Right cardiac atrium (tissue), 5 donors: ENCODE measurements at places on chromosomes 3 and 15.

DNA sequence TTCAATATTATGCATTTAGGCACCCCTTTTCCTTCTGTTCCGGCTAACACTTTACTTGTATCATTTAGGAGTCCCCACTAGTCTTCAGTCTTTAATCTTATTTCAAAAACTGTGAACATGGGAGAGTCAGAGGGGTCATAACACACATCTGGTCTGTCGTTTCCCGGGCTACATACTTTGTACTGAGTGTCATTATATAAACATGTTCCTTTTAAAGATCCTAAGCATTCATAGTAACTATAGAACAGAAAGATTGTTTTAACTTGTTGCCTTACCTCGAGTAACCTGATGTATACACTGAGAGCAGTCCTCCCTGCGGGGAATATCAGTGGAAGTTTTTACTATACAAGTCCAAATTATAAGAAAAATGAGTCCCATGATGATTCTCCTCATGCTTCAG lies 78.2 kb upstream of the VEPH1 start:
- DNase-seq = no peak

DNA sequence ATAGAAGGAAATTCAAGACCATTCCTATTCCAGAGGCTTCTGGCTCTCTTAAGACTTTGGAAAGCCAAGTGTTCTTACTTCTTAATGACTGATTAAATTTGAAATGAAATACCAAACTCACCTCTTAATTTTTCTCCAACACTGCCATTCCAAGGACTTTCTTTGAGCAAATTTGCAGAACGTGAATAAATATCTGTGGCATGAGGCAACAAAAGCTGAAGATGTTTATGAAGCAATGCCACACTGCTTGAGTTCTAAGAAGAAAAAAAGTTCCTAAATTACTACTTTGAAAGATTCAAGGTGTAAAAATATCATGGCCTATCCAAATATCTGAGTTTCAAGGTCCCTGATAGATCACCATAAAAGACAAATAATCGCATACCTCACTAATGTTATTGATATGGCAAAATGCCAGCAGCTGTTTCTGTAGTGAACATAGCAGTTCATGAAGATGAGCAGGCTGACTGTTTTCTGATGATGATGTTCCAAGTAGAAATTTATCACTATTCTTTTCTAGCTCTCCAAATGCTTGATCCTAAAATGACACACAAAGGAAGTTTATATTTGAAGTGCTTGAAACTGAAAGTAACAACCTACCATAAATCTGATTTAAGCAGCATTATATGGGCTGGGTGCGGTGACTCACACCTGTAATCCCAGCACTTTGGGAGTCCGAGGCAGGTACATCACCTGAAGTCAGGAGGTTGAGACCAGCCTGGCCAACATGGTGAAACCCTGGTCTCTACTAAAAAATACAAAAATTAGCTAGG lies 104.4 kb downstream of the HERC1 start:
- DNase-seq = no peak

DNA sequence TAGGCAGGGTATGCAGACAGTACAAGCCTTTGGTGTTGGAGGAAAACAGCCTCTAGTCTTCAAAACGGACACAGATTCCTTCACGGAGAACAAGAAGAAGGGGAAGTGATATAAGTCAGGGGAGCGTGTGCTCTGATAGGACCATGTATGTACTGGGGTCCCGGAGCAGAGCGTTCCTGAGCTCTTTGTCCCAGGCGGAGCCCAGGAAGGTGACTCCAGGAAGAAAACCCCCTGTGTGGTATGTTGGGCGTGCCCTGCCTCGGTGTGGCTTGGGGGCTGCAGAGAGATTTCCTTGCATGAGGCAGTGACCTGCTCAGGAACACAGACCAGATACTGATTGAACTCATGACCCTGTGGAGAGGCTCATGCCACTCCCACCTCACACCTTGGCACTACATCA lies 21.7 kb downstream of the MELTF start:
- no peak for DNase-seq

- no peak for DNase-seq
These were observed 32.8 kb downstream of the FRMD4B start for GRCh38 chr3:69353088-69353478.

GRCh38 chr3:127107491-127108375 lies 85.2 kb upstream of the PRR23E start:
- no peak for DNase-seq

GRCh38 chr3:129530251-129530791 lies 1.9 kb downstream of the RHO start:
- peak; percentile 18 for DNase-seq

- DNase-seq = no peak
These were observed 120.5 kb downstream of the CORO2B start for GRCh38 chr15:68699124-68699880.

DNA sequence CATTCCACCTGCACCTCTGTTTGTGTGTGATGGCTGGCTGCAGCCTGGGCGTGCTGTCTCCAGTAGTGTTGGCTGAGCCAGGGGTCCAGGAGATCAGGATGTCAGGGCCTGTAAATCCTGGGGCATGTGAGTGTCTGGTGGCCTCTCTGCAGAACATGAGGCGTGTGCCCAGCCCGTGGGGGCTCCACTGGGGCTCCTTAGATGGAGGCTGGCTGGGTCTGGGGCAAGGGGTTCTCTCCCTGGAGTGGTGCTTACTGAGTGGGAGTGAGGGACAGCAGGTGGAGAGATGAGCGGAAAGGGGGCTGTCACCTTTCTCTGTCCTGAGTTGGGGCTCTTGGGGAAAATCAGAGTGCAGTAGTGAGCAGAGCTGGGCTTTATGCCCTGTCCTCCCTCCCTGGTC lies 152.2 kb downstream of the CHDH start:
- no peak for DNase-seq

- DNase-seq = no peak
These were observed 38.0 kb downstream of the TXNRD3 start for GRCh38 chr3:126616931-126617330.

DNA sequence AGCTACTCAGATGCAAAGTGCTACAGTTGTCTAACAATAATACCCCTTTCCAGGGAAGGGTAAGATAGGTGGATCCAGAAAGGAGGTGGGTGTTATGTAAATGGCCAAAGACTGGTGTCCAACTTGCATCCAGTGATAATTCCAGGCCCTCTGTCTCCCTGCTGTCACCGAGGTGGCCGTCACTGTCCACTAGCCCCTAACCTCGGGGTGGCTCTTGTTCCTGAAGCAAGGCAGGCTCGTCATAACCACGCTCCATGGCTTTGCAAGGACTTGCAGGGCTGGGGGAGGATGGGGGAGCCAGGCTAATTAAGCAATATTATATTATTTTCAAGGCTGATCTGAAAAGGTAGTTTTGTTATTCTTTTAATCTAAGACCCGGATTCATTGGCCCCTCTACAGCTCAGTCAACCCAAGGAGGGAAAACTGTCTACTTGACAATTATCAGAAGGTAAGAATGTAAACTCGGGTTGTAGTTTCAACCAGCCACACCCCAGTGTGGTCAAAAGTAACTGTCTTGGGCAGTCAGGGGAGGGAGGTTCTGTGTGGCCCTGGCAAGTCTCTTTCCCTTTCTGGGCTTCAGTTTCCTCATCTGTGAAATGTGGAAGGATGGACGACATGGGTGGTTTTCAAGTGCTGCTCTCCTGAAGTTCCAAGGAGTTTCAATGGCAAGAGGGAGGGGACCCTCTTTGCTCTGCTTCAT lies 220.1 kb upstream of the BHLHE40 start:
- DNase-seq = no peak

DNA sequence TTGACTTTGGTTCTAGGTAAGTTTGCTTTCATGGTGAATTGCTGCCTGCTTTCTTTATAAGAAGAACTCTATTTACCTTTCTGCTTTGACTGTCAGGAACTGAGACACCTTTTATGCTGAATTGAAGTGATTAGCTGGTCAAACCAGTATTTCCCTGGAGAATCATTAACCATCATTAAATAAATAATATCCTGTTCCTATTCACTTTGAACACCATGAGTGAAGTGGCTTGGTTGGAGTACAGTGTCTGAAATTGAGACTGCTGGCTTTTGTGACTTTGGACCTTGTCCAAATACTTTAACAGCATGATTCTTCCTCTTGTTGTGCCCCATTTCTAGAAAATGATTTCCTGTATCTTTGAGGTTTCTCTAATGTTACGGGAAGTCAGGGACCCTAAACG lies 5.6 kb upstream of the TMEM62 start:
- DNase-seq = no peak

GRCh38 chr15:76198456-76199105 lies 112.7 kb downstream of the ETFA start:
- DNase-seq = no peak

DNA sequence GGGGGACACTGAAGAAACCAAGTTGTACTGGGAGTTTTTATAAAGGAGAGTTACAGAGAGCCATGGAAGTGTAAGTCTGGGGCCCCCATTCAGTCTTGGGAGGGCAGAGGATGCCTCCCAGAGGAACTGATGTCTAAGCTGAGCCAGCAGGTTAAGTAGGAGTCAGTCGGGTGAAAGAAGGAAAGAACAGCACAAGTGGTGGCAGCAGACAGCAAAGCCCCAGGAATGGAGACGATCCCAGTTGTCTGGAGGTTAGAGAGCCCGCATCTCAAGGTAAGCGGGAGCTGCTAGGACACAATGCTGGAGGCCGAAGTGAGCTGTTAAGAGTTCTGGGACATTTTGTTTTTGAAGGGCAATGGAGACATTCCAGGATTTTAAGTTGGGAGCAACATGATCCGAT lies 88.8 kb downstream of the TAMM41 start:
- no peak for DNase-seq

DNA sequence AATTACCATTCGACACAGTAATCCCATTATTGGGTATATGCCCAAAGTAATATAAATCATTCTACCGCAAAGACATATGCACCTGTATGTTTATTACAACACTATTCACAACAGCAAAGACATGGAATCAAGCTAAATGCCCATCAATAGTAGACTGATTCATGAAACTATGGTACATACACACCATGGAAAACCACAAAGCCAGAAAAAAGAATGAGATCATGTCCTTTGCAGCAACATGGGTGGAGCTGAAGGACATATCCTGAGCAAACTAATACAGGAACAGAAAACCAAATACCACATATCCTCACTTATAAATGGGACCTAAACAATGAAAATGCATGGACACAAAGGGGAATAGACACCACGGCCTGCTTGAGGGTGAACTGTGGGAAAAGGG lies 11.1 kb upstream of the MCF2L2 start:
- DNase-seq = no peak

GRCh38 chr3:72205297-72205826 lies 420.4 kb upstream of the PROK2 start:
- DNase-seq = no peak

DNA sequence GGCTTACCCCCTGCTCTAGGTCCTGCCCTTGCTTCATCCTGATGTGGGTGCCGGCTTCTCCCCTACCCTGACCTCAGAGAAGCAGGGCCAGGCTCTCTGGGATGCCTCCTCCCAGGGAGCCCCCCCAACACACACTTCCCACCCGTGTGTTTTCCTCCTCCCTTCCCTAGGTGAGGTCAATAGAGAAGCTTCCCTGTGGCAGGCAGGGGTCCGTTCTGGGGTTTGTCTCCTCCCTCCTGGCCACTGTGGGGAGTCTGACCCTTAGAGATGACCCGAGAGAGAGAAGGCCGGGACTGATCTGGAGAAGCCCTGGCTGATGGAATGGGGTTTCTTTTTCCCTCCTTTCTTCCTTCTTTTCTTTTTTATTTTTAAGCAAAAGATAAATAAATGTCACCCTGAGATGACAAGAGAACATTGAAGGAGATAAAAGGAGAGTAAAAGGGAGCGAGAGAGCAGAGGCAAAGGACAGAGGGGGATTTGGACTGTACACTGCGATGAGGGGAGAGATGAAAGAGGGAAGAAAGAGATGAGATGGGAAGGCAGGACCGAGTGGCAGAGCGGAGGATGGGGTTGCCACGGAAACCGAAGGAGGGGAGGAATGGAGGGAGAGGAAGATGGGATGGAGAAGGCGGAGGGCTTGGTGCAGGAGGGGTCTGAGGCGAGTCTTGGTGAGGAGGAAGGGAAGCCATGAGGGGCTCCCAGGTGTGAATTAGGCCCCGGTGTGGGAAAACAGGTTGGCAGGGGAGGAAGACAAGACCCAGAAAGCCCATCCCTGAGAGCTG lies 48.4 kb downstream of the IDH2 start:
- DNase-seq = no peak

DNA sequence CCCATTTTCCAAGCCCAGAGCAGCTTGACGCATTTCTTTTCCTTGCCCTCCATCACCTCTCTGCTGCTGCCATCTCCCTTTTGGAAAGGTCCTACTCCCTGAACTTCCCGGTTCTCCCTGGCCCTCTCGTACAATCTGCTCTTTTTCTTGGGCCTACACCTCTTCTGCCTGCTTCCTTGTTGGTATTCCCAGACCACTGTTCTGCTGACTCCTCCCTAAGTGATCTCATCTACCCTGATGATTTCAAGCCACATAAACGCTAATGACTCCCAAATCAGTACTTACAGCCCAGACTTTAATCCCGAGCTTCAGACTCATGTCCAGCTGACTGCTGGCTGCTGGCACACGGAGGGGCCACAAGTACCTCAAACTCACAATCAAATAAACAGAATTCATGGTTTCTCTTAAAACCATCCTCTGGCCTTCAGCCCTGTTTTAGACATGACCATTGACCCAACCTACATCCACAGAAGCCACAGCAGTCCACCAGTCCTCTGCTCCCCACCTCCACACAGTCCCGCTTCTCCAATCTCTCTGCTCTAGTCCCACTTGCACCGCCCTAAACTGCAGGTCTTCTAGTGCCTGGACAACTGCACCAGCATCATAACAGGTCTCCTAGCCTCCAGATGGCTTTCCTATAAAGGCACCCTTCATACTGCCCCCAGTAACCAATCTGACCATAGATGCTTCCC lies 57.6 kb downstream of the AAGAB start:
- DNase-seq = peak; percentile 63

DNA sequence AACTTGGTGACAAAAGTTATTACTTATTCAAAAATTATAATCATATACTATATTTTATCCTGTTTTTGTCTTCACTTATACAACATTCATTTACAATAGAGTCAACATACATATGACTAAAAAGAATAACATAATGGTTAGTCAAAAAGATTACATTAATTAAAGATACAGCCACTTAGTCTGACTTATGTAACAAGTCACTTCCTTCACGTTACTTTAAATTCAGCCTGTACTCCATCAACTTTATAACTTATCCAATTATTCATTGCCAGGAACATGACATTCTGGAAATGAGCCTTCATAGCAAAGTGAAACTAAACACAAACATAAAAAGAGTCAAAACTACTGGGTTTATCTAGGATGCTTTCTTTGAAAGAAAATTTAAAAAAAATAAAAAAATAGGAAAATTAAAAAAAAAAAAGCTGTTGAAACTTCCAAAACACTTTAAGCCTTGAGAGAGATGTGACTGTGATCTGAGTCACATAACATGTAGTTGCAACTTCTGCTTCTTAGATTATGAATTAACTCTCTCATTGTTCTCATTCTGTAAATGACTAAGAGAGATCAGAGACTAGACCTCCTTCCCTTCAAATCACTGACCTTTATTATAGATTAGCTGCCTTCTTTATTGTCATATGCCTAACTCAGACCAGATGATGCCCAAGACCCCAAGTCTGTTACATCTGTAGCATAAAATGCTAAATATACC lies 107.8 kb downstream of the MYRIP start:
- no peak for DNase-seq

DNA sequence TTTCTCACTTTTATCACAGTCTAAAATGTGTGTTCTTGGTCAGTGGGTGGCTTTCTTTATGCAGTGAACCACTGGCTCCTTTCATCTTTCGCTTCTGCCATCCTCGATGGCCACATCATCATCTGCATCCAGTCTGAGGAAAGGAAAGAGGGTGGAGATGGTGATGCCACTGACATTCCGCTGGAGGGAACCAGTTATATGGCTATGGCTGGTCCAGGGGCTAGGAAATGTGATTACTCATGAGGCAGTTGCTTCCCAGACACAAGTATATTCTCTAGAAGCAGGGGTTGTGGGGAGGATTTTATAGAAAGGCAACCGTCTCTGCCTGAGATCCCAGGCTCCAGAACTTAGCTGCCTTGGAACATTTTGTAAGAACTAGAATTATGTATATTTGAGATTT lies 246.7 kb upstream of the AZI2 start:
- DNase-seq = no peak
